ENCODE measurements at places on chromosomes 16 and 17. TPM values are rescaled to one million over a fixed set of nuclear protein-coding genes. Genes with fewer than 3 reads are reported as not detected.

SAMD14 gene
- total RNA-seq = 51.4 TPM

KRTAP3-2 gene
- not detected for total RNA-seq

CCL8 gene
- total RNA-seq = not detected

CRISPLD2 gene
- 0.32 TPM for total RNA-seq

EPN2 gene
- total RNA-seq = 52.0 TPM

Measured in A673 (cell line).